Transverse colon (tissue), 4 donors: ENCODE measurements at places on chromosomes 5 and 9. TPM values are rescaled to one million over a fixed set of nuclear protein-coding genes. Genes with fewer than 3 reads are reported as not detected.

DNA sequence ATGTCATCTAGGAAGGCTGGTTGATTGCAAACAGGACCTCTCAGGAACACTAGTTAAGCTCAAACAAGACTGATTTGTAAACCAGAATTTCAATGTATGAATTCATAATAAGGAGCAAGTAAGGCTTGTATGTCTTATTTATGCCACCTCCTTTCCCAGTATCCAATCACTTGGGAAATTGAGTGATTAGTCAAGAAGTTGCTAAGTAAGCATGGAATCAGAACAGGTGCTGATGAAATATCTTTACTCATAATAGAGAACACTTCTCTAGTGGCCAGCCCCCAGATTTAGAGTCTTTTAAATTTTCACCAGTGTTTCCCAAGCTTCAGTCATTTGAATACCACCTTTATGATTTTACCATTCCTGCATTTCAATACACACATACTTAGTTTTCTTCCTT lies 5.3 kb upstream of the DDX4 start:
- DNase-seq, result no peak

- no peak for DNase-seq
These were observed 150.6 kb upstream of the IQGAP2 start for GRCh38 chr5:76252437-76252836.

DNA sequence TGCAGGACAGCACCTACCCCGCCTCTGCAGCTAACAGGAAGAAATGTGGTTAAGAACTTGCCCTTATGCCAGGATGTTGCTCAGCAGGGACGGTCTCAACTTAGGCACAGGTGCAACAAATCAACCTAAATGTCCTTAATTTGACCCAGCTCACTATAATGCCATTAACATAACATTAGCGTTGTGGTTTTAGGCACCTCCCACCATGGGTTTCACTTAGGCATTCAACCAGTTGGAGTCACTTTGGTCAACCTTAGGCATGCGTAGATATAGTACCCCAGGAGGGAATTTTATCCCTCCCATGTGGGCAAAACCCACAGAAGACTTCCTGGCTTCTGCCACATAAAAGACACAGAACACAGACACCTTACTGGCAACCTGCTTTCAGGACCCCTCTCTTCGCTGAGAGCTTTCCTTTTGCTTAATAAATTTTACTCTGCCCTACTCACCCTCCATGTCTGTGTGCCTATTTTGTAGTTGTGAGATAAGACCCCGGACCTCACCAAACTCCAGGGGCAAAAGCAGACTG lies 8.7 kb upstream of the ERAP1 start:
- peak; percentile 35 for DNase-seq

DNA sequence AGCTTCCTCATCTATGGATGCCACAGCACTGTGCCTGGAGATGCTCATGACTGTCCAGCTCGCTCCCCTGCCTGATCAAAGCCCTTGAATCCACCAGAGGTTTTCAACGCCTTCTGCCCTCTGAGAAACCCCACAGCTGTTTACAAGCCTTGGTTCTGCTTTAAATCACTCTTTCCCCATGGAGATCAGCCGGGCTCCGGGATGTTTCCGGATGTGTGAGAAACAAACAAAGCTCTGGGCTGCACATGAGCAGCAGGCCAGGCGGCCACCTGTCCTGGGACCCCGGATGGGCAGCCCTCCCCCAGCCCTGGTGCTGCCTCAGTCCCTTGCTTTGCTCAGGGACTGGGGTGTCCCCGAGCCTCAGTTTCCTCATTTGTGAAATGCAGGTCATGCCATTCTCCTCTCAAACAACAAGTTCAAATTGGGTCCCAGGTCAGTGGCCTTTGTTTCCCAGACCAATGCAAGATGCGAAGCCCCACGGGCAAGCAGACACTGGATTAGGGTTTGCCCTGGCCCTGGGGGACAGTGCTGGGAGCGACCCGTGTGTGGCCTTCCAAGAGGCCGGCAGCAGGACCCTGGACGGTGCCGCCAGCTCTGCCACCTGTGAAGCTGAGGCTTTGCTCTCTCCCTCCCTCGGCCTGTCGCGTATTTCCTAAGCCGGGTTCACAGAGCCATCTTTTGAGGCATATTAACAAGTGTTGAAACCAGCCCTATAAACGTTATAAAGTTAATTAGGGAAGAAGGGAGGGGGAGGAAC lies 42.4 kb upstream of the PHYKPL start:
- DNase-seq, result no peak

DNA sequence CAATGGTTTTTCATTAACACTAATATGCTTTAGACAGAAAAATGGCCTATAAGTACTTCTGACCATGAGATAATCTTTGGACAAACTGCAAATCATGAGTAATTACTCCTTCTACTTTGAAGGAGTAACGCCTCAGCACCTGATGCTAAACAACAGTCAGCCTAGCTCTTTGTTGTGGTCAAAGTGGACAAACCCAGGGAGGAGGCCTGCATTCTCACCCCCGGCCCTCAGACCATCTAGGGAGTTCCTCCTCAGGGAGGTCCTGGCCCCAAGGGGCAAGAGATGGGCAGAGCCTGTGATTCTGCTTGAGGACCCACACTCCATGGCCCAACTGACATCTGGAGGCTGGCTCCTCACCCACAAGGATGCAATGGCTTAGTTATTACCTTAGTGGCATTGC lies 48.2 kb upstream of the ANGPTL2 start:
- DNase-seq, result no peak

GRCh38 chr5:117590944-117591343 lies 1016.3 kb upstream of the SEMA6A start:
- DNase-seq, result no peak

DNA sequence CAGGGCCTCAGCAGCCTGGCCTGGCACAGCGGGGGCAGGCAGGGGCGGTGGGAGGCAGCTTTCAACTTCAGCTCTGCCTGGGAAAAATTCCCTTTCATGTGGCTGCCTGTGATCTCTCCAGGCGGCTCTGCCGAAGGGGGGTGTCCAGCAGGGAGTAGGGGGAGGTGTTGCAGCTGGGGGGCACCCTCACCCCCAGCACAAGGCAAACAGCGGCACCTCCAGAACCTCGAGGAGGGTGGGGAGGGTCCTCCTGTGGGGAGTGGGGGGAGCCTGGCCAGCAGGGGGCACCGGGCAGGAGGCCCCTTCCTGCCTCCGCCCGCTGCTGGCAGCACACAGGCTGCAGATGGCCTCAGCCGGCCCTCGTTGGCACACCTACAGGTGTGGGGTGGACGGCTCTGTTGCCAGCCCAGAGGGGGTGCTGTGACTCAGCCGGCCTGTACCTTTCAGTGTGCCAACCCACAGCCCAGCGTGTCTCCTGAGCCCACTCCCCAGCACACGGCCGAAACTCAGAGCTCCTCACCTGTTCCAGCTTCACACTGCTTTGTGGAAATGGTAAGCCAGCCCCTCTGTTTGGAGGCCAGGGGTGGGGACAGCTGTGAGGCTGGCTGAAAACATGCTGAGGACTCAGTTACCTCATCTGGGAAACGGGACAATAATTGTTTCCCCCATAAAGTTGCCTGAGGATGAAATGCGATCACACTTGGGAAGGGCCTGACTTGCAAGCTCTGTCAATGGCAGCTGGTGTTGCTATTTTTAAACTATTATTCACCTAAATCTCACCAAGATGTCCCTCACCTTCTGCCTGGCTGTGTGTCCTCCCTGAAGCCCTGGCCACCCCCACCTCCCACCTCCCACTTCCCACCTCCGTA lies 37.0 kb downstream of the CXXC5 start:
- no peak for DNase-seq

GRCh38 chr5:148416416-148416815 lies 32.7 kb downstream of the FBXO38 start:
- DNase-seq, result no peak

The SLC23A1 gene
- total RNA-seq, result 9.5 TPM

DNA sequence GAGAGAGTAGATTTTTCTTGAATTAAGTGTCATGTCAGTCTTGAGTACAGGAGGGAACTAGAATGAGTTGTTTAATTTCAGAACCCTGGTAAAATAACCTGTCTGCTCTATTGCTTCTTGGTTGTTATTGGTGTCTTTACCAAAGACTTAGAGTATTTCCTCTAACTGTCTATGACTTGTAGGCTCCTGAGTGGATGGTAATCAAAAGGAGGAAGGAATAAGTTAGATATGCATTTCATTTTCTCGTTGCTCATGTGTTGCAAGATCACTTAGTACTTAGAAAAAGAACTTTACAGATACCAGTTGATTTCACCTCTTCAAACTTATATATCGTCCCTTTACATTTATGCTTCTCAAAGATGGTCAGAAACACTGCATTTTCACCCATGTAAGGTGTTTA lies 31.1 kb downstream of the UHRF2 start:
- DNase-seq, result no peak

The NTRK2 gene
- total RNA-seq, result 6.4 TPM

- no peak for DNase-seq
These were observed 51.9 kb upstream of the PPP1R2B start for GRCh38 chr5:156798201-156798600.

DNA sequence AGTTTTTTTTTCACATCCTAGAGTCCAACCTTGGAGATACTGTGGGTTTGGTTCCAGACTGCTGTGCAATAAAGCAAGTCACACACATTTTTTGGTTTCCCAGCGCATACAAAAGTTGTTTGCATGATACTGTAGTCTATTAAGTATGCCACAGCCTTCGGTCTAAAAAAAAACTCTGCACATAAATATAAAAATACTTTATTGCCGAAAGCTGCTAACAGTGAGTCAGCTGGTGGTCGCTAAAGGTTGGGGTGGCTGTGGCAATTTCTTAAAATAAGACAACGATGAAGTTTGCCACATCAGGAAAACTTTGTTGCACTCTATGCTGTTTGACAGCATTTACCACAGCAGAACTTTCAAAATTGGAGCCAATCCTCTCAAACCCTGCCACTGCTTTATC lies 37.4 kb downstream of the UBQLN1 start:
- DNase-seq, result no peak

DNA sequence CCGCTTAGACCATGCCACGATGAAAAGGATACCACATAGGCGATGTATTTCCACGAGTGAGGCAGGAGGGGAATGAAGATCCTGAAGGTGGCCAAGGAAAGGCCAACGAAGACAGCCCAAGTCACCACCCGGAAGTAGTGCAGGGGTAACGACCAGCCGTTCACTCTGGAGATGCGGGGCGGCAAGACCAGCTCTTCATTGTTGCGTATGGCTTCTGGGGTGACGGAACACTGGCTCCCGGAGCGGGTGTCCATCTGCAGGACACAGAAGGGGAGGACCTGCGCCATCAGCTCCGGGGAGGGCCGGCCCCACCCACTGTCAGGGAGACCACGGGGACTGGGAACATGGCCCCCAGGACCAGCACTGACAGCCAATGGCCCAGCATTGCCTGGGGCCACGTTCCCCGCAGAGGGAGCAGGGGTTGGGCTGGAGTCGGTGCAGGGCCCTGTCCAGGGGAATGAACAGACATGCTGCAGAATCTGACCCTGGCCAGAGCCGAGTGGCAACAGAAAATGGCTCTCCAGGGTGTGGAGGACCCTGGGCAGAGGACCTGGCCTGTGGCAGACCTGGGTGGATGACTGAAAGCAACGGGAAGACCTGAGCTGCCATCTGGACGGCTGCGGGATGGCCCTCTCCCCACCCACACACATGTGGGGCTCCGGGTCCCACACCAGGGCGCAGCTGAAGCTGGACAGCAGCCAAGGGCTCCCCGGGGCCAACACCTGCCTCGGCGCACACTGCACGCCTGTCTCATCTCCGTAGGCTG lies 17.7 kb downstream of the ZDHHC11B start:
- no peak for DNase-seq

DNA sequence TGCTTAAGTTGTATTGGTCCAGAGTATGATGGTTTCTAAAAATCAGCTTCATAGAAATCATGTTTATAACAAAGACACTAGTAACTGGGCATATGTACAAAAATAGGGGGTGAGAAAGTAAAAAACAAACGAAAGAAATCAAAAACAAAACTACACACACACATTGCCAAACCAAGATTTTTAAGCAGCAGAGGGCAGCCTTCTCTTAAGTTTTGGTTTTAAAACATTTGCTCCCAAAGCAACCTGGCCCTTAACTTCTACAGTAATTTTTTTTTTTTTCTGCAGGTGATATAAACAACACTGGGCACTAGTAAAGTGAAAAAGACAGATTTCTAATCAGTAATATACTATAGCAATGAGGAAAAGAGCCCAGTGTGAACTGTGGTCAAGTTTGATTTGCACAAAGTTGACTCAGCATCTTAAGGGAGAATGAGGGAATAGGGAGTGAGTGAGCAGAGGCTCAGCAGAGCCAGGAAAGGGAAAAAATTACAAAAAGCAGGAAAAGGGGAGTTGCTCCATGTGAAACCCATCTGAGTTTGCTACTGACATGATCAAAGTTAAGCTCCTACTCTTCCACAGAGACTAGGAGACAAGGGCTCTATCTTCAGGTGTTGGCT lies 13.4 kb upstream of the GAPT start:
- DNase-seq, result no peak
